Right atrium auricular region (tissue), 2 donors: ENCODE measurements at places on chromosomes 7 and 10. TPM values are rescaled to one million over a fixed set of nuclear protein-coding genes. Genes with fewer than 3 reads are reported as not detected.

DNA sequence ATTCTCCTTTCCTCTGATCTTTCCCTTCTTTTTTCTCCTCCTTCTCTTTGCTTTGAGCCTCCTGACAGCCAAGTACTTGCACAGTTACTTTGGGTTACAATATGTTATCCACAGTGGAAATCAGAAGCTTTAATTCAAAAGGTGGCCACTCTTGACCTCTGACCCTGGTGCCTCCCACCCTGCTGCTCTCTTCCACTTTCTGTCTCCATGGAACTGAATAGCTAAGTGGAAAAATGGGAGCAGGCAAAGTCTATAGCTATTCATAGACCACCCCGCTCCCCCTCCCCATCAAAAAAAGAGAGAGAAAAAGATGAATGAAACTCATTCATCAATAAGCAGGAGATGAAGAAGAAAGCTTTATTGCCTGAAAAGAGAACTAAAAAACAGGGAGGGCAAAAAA lies 39.4 kb downstream of the PTN start:
- H3K27me3 ChIP-seq = no peaks in the 10 kb centered on the region
- H3K4me1 ChIP-seq = no peaks in the 10 kb centered on the region
- H3K27ac ChIP-seq = no peak overlapping the region
- no peak for DNase-seq
- H3K36me3 ChIP-seq = no peaks in the 10 kb centered on the region

GRCh38 chr10:124977648-124978375 lies 35.9 kb downstream of the ZRANB1 start:
- no peak overlapping the region for H3K4me3 ChIP-seq
- peaks cover 9% of the 10 kb centered on the region for H3K4me1 ChIP-seq
- DNase-seq = no peak

Gene PSPH
- total RNA-seq = 8.0 TPM

- H3K36me3 ChIP-seq = no peaks in the 10 kb centered on the region
- H3K4me1 ChIP-seq = peaks cover 16% of the 10 kb centered on the region
- no peak for DNase-seq
- H3K27me3 ChIP-seq = no peaks in the 10 kb centered on the region
- no peak overlapping the region for H3K27ac ChIP-seq
- H3K4me3 ChIP-seq = no peak overlapping the region
These were observed 110.7 kb downstream of the HIP1 start for GRCh38 chr7:75628055-75628454.

DNA sequence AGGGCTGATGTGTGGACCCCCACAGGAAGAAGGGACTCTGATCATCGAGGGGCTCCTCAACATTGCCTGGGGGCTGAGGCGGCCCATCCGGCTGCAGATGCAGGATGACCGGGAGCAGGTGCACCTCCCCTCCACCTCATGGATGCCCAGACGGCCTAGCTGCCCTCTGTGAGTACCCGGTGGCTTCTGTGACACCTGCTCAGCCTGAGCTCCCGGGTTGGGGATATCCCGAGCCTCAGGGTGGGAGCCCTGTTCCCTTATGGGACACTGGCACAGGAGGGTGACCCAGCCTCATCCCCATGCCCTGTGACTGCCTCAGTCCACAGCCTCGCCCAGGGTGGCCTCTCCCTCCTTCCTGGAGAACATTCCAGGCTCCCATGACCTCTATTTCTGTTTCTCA lies 3.9 kb upstream of the DEPP1 start:
- no peak for DNase-seq
- H3K4me3 ChIP-seq = no peak overlapping the region
- peak overlapping the region; percentile 96 for H3K27ac ChIP-seq
- H3K4me1 ChIP-seq = no peaks in the 10 kb centered on the region
- H3K36me3 ChIP-seq = peaks cover 58% of the 10 kb centered on the region
- H3K27me3 ChIP-seq = no peaks in the 10 kb centered on the region

DNA sequence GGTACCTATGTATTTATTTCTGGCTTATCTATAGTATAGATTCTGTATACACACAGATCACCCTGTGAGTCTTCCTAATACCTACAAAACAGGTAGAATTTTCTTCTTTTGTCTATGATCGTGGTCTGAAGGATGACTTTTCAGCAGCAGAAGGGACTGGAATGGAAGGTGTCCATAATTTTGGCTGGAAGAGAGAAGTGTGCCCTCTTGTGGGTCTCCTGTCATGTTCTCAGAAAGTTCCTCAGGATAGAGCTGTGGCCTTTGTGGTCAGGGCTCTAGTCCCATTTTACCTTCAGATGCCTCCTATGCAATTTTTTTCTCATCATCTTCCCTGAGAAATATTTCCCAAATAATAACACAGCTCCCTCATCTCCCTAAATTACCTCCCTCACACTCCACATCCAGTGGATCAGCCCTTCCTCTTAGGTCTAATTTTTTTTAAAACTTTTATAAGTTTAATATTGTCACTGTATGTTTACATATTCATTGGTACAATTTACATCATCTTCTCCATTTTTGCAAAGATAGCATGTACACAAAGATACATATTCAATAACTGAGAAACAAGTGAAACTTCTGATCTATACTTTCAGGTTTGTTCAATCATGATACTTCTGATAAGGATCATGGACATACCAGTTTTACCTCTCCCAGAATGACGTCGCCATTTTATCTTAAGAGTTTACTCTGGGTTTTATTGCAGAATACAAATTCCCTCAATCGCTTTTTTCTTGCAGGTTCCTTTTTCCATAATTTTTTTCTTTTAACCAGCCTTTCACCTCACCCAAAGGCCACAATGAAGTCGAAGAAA lies 112.7 kb downstream of the REEP3 start:
- no peak overlapping the region for H3K27ac ChIP-seq
- no peaks in the 10 kb centered on the region for H3K36me3 ChIP-seq
- H3K4me3 ChIP-seq = no peak overlapping the region
- H3K27me3 ChIP-seq = no peaks in the 10 kb centered on the region

DNA sequence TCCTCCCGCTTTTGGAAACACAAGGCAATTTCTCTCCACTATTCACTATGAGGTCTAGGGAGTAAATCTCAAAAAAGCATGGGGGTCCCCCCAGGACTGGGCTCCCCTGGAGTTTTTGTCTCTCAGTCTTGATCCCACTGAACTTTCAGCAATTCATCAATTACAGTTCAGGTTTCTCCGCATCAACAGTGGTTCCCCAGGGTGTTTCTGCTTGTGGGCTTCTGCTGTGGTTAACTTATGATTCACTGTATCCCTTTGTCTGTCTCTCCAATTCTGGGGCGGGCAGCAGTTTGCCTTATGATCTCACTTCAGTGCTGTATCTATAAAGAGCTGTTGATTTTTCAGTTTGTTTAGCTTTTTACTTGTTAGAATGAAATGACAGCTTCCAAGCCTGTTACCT lies 142.6 kb upstream of the CDC14C start:
- no peak for DNase-seq
- H3K4me1 ChIP-seq = no peaks in the 10 kb centered on the region
- H3K36me3 ChIP-seq = no peaks in the 10 kb centered on the region
- no peak overlapping the region for H3K27ac ChIP-seq

- H3K27ac ChIP-seq = no peak overlapping the region
- H3K27me3 ChIP-seq = no peaks in the 10 kb centered on the region
- H3K36me3 ChIP-seq = peaks cover 37% of the 10 kb centered on the region
- no peaks in the 10 kb centered on the region for H3K4me1 ChIP-seq
- H3K4me3 ChIP-seq = no peak overlapping the region
These were observed 76.9 kb upstream of the RSBN1L start for GRCh38 chr7:77619314-77619713.

Gene SCIN
- total RNA-seq = 0.67 TPM

Gene CDC14C
- total RNA-seq = not detected

Gene AGBL3
- total RNA-seq = 0.67 TPM

GRCh38 chr7:118452128-118452527 lies 227.6 kb downstream of the ANKRD7 start:
- DNase-seq = no peak
- H3K4me1 ChIP-seq = no peaks in the 10 kb centered on the region
- H3K4me3 ChIP-seq = no peak overlapping the region
- no peaks in the 10 kb centered on the region for H3K36me3 ChIP-seq
- H3K27ac ChIP-seq = no peak overlapping the region

Gene SPDYE3
- total RNA-seq = not detected

GRCh38 chr10:1382711-1383110 lies 326.5 kb downstream of the WDR37 start:
- peak; percentile 56 for DNase-seq
- no peak overlapping the region for H3K27ac ChIP-seq
- H3K4me3 ChIP-seq = no peak overlapping the region
- no peaks in the 10 kb centered on the region for H3K4me1 ChIP-seq
- H3K36me3 ChIP-seq = no peaks in the 10 kb centered on the region

Gene TFPI2
- 5.9 TPM for total RNA-seq

Gene LRRD1
- total RNA-seq = not detected

DNA sequence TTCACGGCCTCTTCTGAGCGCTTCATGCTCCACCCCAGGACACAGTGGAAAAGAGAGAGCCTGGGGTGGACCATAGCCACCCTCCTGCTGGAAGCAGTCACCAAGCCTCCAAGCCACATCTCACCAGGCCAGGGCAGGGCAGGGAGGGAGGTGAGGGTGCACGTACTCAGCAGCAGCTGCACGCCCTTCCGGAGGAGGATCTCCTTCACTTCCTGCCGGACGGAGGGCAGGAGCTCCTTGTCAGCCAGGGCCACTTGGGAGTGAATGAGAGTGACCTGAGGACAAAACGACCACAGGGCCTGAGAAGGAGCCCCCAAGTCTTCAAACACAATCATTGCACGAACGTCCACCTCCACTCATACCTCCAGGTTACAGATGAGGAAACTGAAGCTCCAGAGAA lies 15.0 kb downstream of the AIFM2 start:
- no peak overlapping the region for H3K27ac ChIP-seq
- H3K36me3 ChIP-seq = peaks cover 50% of the 10 kb centered on the region
- no peaks in the 10 kb centered on the region for H3K4me1 ChIP-seq
- H3K4me3 ChIP-seq = no peak overlapping the region
- H3K27me3 ChIP-seq = no peaks in the 10 kb centered on the region

DNA sequence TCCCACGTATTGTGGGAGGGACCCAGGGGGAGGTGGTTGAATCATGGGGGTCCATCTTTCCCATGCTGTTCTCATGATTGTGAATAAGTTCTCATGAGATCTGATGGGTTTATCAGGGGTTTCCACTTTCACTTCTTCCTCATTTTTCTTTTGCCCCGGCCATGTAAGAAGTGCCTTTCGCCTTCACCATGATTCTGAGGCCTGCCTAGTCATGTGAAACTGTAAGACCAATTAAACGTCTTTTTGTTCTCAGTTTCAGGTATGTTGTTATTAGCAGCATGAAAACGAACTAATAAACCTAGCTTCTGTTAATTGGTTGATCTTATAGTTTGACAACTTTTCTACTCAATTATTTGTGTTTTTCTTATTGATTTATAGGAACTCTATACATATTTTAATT lies 206.3 kb downstream of the NXPH1 start:
- H3K4me3 ChIP-seq = no peak overlapping the region
- H3K27me3 ChIP-seq = no peaks in the 10 kb centered on the region
- H3K4me1 ChIP-seq = no peaks in the 10 kb centered on the region
- H3K36me3 ChIP-seq = no peaks in the 10 kb centered on the region

DNA sequence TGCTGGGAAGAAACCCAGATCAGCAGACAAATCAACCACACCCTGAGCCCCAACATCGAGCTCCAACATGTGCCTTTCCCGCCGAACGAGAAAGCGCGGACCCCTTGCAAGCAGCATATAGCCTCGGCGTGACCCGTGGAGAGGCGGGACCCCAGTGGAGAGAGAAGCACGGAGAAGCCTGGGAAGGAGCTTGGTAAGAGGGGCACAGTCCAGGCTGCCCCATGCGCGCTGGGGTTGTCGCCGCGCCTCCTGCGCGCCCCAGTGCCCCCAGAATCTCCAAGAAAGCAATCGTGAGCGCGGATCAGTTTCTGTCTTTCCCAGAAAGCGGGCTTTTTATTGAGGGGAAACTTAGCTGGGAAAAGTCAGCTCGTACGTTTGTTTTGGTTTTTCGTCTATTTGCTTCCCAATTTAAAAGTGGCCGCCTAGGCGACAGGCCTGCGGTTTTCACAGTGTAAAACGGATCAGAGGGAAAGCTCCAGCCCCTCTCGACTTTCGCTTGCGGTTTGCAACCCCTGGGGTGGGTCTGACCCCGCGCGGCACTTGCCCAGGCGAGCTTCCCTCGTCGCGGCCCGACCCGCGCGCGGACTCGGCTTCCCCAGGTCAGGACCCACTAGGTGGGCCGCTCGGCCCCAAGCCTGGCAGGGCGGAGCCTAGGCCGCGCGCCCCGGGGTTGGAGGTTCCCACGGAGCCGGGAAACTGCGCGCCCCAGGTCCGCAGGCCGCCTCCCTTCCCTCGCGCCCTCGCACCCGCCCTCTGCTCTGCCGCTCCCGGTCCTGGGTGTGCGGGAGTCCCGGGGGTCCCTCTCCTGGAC lies 31.1 kb downstream of the SKIDA1 start:
- H3K4me3 ChIP-seq = peak overlapping the region; percentile 87
- no peaks in the 10 kb centered on the region for H3K27me3 ChIP-seq
- H3K4me1 ChIP-seq = peaks cover 25% of the 10 kb centered on the region
- no peaks in the 10 kb centered on the region for H3K36me3 ChIP-seq
- DNase-seq = no peak

DNA sequence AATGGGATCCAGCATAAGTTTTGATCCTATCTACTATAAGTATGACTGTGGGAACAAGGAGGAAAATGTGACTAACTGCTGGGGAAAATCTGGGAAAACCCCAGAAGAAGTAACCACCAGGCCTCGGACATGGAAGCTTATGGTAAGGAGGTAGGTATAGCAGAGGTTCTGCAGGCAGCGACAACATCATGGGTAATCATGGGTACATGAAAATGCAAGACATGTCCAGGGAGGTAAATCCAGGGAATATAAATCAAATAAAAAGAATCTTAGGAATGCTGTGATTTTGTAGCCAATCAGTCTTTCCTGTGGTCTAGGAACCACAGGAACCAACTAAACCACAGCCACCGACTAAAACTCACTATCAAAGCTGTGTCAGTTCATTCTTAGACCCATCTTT lies 168.3 kb upstream of the NPY start:
- no peaks in the 10 kb centered on the region for H3K36me3 ChIP-seq
- DNase-seq = no peak
- no peak overlapping the region for H3K27ac ChIP-seq
- H3K4me3 ChIP-seq = no peak overlapping the region
- H3K4me1 ChIP-seq = no peaks in the 10 kb centered on the region

- H3K4me1 ChIP-seq = no peaks in the 10 kb centered on the region
- no peak for DNase-seq
- no peak overlapping the region for H3K4me3 ChIP-seq
- no peak overlapping the region for H3K27ac ChIP-seq
These were observed 18.5 kb downstream of the BICC1 start for GRCh38 chr10:58531084-58531695.

Gene MSMB
- not detected for total RNA-seq

GRCh38 chr7:20328027-20328426 lies 2.7 kb upstream of the ITGB8 start:
- H3K27me3 ChIP-seq = no peaks in the 10 kb centered on the region
- no peaks in the 10 kb centered on the region for H3K4me1 ChIP-seq
- no peak for DNase-seq
- no peak overlapping the region for H3K27ac ChIP-seq

Gene GRID1
- total RNA-seq = 0.37 TPM

- no peaks in the 10 kb centered on the region for H3K27me3 ChIP-seq
- DNase-seq = no peak
- no peak overlapping the region for H3K4me3 ChIP-seq
- no peaks in the 10 kb centered on the region for H3K36me3 ChIP-seq
- H3K27ac ChIP-seq = no peak overlapping the region
These were observed 64.3 kb downstream of the EZH2 start for GRCh38 chr7:148819697-148820360.

- H3K4me1 ChIP-seq = no peaks in the 10 kb centered on the region
- no peak overlapping the region for H3K27ac ChIP-seq
- no peaks in the 10 kb centered on the region for H3K27me3 ChIP-seq
- H3K36me3 ChIP-seq = no peaks in the 10 kb centered on the region
- H3K4me3 ChIP-seq = no peak overlapping the region
These were observed 324.5 kb downstream of the PHF14 start for GRCh38 chr7:11298220-11298619.
